Hematopoietic multipotent progenitor cell treated with erythropoietin and hydrocortisone succinate and interleukin-3 and kit ligand, for 6 days (in vitro differentiated cells): ENCODE measurements at places on chromosomes 3 and 15.

GRCh38 chr15:60137711-60138396 is 133.7 kb downstream of the FOXB1 start:
- DNase-seq, result no peak

DNA sequence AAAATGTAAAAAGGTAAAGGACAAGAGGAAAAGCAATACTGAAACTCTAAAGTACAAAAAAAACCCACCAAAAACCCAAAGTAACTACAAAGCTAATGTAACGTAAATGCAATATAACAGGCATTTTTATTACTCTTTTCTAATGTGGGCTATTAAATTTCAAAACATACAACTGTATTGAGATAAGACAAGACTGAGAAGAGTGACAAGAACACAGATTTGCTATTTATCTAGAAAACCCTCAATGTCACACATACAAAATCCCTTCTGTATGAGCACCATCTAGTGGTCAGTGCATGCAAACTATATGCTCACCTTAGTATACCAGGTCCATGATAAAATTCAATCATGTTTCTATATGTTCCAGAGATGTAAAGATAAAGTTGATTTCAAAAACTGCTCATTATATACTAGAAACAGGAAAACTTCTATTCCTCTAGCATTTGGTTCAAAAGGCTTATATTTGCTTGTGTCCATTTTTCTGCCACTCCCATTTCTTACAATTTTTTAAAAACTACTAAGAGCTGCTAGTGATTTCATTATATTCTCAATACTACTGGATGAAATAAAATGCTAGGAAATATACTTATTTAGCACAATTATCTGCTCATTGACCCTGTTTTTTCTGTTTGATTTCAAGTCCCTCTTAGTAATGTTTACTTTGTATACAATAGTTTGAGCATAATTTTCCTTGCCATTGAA is 111.4 kb downstream of the DLG1 start:
- DNase-seq, result peak; percentile 89

GRCh38 chr3:120173056-120173675 is 78.9 kb upstream of the GSK3B start:
- DNase-seq, result no peak

- no peak for DNase-seq
These were observed 249.2 kb upstream of the SETMAR start for GRCh38 chr3:4053975-4054374.

DNA sequence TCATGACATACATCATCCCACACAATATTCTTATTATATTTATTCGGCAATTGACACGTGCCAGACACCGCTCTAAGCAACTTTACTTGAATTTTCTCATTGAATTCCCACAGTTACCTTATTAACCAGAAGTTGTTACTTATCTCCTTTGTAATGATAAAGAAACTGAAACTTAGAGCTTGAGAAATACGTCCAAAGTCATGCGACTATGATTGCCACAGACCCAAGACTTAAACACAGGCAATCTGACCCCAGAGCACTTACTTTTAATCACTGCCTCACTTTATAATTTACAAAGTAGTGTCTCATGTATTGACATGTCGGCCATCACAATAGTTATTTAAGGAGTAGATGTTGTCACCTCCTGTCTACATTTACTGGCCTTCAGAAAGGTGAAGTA is 64.7 kb downstream of the ATP13A4 start:
- no peak for DNase-seq

- DNase-seq, result no peak
These were observed 651 bp downstream of the ACTC1 start for GRCh38 chr15:34794590-34795206.

DNA sequence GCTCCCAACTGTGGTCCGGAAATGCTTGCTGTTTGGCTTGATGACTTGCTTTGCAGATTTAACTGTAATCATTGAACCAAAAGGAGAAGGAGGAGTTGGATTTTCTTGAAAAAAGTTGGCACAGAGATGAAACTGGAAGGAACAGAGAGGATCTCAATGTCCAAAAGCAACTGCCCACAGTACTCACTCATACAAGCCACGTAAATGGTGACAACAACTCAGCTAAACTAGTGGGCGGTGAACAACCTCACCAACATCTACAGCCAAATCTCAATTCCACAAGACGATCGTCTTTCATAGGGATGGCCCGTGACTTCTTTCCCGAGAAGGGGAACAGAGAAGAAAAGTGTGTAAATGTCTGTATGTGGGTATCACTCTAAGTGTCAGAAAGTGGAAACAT is 48.1 kb downstream of the MYO5C start:
- no peak for DNase-seq

DNA sequence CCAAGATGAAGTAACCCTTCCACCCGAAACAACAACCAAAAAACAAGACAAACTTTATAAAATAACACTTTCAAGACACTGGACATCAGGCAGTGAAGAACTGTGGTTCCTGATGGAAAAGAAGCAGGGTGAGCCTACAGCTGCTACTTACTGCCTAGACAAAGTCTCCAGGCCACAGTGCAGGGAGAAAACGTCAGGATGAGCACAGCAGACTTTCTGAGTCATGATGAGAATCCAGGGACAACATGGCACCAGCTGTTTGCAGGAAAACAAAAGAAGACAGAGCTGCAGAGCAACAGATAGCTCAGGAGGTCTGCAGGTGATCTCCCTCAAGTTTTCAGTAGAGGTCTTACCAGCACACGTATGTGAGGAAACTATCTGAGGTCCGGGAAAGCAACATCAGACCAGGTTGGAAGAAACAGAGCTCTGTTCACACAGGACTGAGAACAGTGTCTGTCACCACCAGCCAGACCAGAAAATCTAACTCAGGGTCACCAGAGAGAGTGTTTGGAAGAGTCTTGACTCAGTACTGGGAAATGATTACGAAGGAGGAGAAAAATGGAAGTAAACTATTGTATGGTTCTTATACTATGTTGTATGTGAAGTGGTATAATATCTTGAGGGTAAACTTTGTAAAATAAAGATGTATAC is 108.9 kb downstream of the ANO10 start:
- DNase-seq, result no peak

- DNase-seq, result no peak
These were observed 1.4 kb downstream of the FBLN2 start for GRCh38 chr3:13550423-13550690.

GRCh38 chr3:10552631-10552943 is 47.2 kb upstream of the ATP2B2 start:
- peak; percentile 50 for DNase-seq

GRCh38 chr3:3744826-3745225 is 54.4 kb upstream of the LRRN1 start:
- DNase-seq, result no peak
